ENCODE measurements at places on chromosomes 5 and 9. TPM values are rescaled to one million over a fixed set of nuclear protein-coding genes. Genes with fewer than 3 reads are reported as not detected.

- peak; percentile 98 for DNase-seq
Measured at GRCh38 chr5:43281840-43282658, 31.2 kb downstream of the HMGCS1 start.

DNA sequence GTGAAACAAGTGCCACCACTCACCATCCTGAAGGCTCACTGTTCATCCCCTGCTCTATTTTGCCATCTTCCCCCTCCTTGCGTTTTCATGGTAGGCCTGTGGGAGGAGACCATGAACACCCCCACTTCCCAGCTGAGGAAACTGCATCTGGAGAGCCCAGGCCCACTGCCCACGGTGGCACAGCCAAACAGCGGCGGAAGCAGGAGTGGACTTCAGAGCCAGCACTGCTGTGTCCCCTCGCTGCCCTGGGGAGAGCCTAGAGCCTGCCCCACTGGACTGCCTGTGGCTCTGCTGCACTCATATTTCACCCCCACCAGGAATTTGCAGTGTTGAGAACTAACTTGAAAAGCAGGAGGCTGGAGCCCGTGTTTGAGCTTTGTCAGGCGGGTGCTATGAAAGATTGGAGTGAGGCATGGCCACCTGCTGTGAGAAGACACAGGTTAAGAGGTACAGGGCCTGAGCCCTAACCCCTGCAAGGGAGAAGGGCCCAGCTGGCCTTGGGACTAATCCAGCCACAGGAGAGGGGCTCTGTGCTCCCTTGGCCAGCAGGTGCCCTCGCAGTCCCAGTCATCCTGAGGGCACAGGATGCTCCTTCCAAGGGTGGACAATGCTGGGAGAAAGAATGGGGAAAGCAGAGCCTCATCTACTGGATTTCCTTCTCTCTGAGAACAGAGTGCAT, 79.0 kb downstream of the MACROH2A1 start:
- no peak for DNase-seq

The PCDHB9 gene
- 0.01 TPM for polyA plus RNA-seq

DNA sequence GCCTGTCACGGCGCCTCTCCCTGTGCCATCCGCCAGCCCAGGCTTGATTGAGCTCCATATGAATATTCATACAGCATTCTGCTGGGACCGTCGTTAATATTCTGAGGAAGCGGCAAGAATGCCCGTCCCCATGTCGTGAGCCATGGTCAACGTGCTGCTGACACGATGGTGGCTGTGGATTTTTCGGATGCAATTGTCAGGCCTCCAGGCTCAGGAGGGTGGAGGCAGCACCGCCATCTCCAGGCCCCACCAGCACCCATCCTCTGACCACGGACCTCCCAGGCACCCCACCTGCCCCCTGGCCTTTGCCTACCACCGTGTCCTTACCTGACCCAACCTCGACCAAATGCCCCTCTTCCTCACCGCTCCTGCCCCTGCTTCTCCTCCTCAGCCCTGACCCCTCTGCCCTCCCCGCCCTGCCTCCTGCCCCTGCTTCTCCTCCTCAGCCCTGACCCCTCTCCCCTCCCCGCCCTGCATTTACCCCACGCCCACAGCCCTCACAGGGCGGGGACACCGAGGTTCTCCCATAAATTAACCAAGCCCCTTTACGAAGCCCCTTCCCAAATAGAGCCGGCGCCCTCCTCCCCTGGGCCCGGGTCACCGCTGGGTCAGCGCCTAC, 9.9 kb downstream of the TMEM250 start:
- no peak for DNase-seq

DNA sequence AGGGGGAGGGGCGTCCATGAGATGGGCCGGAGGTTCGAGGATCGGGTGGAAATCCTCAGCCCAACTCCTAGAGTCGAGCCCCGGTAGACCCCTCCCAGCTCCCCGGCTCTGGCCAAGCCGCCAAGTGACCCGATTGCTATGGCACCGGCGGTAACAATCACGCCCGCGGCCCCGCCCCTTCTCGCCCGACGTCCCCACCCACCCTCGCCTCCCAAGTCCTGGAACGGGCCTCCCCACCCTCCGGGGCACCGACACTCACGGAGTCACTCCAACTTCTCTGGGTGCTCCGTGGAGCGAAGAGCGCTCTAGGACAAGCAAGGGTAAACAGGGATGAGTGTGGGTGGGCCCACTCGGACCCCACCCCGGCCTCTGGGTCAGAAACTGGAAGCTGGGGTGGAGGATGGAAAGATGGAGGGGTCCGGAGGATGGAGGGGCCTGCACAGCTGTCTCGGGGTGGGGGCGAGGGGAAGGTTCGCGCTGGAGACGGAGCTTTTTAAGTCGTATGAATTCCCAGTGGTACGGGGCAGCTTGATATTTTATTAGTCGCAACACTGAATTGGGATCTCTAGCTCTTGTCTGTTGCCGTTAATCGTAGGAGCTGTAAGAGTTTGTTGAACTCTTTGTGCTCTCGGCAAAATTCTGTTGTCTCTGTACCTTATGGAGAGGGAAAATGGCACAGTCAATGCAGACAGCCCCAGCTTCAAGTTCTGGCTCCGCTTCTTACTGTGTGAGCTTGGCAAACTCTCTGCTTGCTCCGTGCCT, at the start of gene SPACA9:
Gene SPACA9 (plus strand): TSS at position 204 of the 762 bp plus-strand sequence. CDS start 5,050 bp downstream, outside the sequence.
- no peak for DNase-seq

The GABRP gene
- 0.06 TPM for polyA plus RNA-seq

The IRX2 gene
- polyA plus RNA-seq: 27.1 TPM

DNA sequence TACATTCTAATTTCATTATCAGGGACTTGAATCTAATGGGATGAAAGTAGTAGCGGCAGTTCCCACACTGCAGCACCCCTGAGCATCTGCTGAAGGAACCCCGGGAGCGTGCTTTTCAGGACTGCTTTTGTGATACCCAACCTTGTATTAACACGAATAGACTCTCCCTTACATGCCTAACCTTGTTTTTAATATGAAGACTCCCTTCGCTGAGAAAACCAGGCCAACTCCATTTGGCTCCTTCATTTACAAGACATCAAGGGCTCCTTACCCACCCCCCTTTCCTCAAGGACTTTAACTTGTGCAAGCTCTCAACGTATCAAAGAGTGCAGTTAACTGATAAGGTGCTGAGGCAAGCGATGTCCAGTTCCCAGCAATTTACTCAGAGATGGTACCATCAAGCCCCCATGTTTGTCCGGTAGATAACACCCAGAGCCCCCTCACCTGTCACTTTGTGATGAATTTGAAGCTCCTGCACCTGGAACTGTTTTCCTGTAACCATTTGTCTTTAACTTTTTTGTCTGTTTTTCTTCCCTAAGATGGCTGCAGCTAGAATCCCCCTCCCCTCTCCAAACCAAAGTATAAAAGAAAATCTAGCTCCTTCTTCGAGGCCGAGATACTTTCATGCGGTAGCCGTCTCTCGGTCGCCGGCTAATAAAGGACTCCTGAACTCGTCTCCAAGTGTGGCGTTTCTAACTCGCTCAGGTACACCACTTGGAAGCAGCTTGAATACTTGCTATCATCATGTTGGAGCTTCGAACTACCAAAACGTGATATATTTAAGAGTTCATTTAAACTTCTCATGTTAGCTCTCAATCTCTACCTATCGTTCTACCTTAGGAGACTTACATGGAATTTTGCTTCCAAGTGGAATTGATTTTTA, 10.7 kb downstream of the HNRNPH1 start:
- DNase-seq: no peak

The EQTN gene
- 0.21 TPM for polyA plus RNA-seq

DNA sequence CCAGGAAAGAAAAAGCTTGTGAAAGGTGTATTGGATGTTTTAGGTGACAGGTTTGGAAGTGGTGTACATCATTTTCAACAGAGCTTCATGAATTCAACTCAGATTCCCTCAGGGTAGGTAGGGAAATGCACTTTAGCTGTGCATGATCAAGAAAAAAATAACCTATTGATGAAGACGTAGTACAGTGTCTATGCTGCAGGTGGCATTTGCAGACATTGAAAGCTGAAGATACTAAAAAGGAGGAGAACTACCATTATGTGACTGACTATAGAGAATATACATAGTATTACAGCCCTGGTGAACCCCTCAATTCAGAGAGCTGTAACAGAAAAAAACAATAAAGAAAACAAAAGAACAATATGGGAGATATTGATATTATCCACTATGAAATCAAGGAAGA, 2344.7 kb upstream of the ACO1 start:
- DNase-seq: no peak

- DNase-seq: no peak
Measured at GRCh38 chr5:95181644-95182043, 103.2 kb downstream of the MCTP1 start.

- no peak for DNase-seq
Measured at GRCh38 chr9:77965445-77966123, 66.0 kb downstream of the GNAQ start.

- DNase-seq: no peak
Measured at GRCh38 chr5:154461531-154461930, 15.7 kb downstream of the SAP30L start.

GRCh38 chr5:78791501-78792100, 143.0 kb upstream of the LHFPL2 start:
- no peak for DNase-seq

GRCh38 chr9:33787839-33788238, 7.5 kb upstream of the PRSS3 start:
- no peak for DNase-seq

The HSPB3 gene
- 0.08 TPM for polyA plus RNA-seq
